Sigmoid colon (tissue), 7 donors: ENCODE measurements at places on chromosomes 1 and 21. TPM values are rescaled to one million over a fixed set of nuclear protein-coding genes. Genes with fewer than 3 reads are reported as not detected.

The LDLRAD1 gene
- total RNA-seq: not detected

The CNR2 gene
- total RNA-seq: not detected

The PLCH2 gene
- 0.54 TPM for total RNA-seq

The RGS13 gene
- total RNA-seq: 0.95 TPM

The PCSK9 gene
- total RNA-seq: 0.28 TPM

The RIMS3 gene
- total RNA-seq: 4.3 TPM

The CD160 gene
- not detected for total RNA-seq

The BTBD8 gene
- 8.3 TPM for total RNA-seq

The TTLL7 gene
- 16.8 TPM for total RNA-seq

The LIN9 gene
- 3.9 TPM for total RNA-seq

The LCE2C gene
- total RNA-seq: not detected

The PTPRU gene
- 8.2 TPM for total RNA-seq

The S100A1 gene
- 22.2 TPM for total RNA-seq

The ERVH48-1 gene
- total RNA-seq: not detected

The C1orf141 gene
- not detected for total RNA-seq

The DPYD gene
- 40.2 TPM for total RNA-seq

The HRNR gene
- total RNA-seq: not detected

The NR1I3 gene
- not detected for total RNA-seq

The SYT11 gene
- 20.6 TPM for total RNA-seq
